ENCODE measurements at places on chromosomes 5 and 9.

GRCh38 chr5:38154615-38155204 lies 103.6 kb upstream of the EGFLAM start:
- DNase-seq = no peak

DNA sequence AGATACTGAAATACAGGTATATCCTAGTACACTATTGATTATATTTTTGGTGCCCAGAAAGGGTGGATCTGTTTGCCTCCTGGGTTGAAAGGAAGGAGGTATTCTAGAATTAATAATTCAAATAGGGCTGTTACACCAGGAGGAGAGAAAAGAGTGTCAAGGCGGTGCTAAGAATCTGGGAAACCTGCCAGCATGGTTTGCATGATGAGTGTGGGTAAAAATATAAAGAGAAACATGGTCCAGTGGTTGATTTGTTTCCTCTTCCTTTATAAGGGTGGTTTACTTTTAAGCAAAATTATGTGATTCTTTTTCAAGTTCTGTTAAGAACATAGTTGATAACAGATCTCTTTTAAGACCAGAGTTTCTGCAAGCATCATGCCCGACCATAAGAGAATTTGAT lies 69.4 kb upstream of the NFIB start:
- no peak for DNase-seq

GRCh38 chr9:108347463-108348188 lies 508.2 kb downstream of the ACTL7B start:
- DNase-seq = no peak

- DNase-seq = no peak
These were observed 55.3 kb upstream of the RNU6ATAC start for GRCh38 chr9:134219646-134220060.

GRCh38 chr5:158601118-158601517 lies 498.6 kb downstream of the EBF1 start:
- DNase-seq = no peak

GRCh38 chr9:126114409-126114760 lies 212.2 kb upstream of the MVB12B start:
- no peak for DNase-seq

DNA sequence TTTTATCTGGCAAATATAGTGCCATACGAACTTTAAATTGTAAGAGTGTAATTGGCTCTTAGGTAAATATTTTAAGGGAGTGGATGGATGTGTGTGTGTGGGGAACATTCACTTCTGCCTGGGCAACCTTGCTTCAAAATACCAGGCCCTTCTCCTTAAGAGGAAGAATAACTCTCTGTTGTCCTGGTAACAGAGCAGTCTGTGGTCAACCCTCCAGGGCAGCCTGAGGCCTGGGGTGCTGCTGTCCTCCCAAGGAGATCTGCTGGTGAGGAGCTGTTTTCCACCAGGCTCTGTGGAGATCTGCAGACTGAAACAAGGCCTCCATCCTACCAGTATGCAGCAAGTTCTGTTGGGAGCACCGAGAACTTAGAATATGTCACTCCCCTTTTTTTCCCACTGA lies 325.2 kb downstream of the PSAT1 start:
- DNase-seq = no peak

DNA sequence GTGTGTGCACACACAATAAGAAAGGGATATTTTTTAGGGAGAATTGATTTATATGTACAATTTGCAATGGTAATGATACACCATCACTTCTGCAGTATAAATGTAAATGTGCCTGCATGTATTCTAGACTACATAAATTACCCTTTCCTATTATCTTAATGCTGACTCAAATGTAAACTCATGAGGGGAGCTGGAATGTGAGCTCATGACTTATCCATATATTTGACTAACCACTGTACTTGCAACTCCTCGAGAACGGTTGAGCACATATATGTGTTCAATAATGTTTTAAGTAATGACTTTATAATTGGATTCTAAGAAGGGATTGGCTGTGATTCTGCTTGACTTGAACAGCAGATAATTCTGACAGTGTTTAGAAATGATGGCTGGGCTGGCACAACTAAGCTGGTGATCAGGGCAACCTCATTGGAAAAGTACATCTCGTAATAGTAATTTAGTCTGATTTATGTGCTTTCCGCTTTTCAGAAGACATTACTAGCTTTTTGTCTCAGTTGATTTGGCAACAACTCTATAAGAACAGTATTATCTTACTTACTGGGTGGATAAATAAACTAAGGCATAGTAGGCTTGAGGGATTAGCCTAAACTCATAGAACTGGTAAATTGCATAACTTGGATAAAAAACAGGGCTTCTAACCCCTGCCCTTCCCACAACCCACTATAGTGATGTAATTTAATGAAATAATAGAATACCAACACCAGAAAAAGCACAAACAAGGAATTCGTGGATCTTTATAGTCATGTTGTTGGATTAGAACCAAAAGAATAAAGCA lies 130.2 kb upstream of the SPEF2 start:
- no peak for DNase-seq

DNA sequence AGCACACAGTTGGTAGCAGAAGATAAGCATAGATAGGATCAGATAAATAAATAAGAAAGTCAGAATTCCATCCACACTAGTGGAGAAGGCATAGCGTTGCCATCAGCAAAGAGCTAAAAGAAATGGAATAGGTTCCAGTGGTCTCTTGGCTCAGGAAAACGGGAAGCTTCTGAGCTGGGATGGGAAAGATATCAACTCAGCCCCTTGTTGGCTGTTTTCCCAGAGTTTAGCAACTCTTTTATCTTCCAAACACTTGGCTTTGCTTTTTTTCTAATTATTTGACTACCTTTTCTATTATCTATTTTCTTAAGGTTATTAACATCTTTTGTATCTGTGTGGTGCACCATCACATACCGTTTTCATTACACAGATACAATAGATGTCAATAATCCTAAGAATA lies 445.7 kb upstream of the TRPC7 start:
- DNase-seq = no peak

GRCh38 chr5:94471521-94471920 lies 146.9 kb downstream of the KIAA0825 start:
- DNase-seq = no peak

GRCh38 chr5:152337484-152337883 lies 67.6 kb downstream of the NMUR2 start:
- no peak for DNase-seq

DNA sequence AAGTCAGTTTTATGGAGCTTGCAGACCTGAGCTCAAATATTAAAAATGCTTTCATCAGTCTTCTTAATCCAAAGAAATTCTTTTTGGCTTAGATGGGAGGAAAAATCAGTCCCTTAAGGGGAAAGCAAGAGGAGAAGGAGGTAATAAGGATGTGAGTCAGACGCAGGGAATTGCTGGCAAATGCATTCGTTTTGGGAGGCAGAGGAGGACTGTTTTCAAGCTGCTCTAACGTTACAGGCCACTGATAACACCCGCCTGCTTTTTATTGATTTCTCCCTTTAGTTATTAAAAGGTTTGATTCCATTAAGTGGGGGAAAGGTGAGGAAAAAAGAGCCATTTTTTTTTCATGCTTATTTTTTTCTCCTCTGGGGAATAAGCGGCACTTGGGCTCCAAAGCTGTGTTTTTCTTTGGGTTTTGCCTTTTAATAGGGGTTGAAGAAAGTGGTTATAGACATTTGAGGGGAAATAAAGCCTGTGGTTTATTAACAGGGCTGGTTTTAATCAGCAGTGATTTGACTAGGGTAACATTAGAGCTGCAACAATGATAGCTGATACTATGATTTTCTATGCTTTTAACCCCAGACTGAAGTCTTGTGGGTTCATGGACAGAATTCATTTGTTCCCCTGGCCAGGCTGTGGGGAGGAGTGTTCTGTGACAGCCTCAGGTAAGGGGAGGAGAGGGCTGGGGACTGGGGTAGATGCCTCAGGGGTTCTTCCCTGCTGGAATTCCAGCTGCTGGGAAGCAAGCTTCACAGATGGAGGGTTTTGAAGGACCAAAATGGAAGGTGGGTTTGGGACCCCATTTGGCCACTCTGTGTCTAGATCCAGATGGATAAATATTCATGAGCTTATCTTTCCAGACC lies 225.2 kb downstream of the GAS1 start:
- no peak for DNase-seq

DNA sequence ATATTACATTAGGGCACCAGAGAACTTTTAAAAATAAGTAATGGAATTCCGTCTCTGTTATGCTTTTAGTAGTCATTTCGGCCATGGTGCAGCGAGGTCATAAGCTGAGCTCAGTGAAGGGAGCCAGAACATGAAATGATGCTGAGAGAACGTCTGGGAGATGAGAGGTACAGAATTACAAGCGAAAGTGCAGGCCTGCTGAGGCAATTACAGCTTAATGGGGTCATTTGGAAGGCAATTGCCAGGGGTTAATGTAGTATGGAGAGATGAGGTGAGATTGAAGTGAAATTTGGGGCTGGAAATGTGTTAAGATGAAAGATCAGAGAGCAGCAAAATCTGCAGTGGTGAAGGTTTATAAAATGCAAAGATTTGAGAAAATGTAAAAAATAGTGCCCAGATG lies 96.5 kb downstream of the PBX3 start:
- no peak for DNase-seq

DNA sequence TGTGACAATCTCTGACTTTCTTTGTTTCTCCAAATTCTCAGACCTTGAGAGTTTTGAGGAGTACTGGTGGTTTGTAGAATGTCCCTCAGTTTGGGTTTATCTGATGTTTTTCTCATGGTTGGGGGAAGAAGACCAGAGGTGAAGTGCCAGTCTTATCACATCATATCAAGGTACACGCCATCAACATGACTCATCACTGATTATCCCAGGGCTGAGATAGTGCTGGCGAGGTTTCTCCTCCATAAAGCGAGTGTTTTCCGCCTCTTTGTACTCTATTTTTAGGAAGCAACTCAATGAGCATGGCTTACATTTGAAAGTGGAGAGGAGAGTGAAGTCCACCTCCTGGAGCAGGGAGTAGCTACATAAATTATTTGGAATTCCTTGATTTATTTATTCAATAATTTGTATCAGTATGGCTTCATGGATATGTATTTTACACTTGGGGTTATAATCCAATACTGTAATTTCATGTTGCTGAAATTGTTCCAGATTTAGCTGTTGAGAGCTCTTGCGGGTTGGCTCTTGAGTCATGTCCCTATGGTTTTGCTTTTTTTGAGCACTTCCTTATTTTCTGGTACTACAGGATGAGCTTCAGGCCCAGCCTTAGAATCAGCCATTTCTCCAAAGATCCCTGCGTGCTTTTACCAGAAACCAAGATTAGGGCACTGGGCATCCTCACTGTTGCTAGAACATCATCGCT lies 23.9 kb downstream of the DCANP1 start:
- no peak for DNase-seq

DNA sequence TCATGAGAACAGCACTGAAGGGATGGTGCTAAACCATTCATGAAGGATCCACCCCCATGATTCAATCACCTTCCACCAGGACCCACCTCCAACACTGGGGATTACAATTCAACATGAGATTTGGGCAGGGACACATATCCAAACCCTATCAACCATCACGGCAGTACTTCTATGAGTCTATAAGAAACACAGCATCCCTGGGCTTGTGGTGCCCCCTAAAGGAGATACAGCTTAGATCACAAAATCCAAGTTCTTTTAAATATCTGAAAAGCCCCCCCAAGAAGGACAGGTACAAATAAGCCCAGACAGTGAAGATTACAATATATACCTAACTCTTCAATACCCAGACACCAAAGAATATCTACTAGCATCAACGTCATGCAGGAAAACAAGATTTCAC lies 233.7 kb upstream of the ADRA1B start:
- no peak for DNase-seq

DNA sequence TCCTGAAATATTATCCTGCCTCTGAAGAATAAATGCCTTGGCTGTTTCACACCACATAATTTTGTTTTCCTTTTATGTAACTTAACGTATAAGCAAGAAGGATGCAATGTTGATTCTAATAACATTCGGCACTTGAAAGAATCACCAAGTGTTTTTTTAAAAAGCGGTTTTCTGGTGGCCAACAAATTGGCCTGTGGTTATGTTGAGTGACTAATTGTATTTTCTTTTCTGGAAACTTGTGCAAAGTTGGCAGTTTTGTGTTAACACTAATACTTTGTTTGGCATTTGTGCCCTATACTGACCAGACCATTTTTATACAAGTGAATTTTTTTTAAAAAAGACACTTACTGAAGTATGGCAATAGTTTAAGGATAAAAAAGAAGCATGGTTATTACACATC lies 452.7 kb downstream of the BNC2 start:
- no peak for DNase-seq

- no peak for DNase-seq
These were observed 682 bp downstream of the MAN1B1 start for GRCh38 chr9:137087409-137087925.

GRCh38 chr5:65483546-65484346 lies 2.0 kb upstream of the ADAMTS6 start:
- DNase-seq = no peak

DNA sequence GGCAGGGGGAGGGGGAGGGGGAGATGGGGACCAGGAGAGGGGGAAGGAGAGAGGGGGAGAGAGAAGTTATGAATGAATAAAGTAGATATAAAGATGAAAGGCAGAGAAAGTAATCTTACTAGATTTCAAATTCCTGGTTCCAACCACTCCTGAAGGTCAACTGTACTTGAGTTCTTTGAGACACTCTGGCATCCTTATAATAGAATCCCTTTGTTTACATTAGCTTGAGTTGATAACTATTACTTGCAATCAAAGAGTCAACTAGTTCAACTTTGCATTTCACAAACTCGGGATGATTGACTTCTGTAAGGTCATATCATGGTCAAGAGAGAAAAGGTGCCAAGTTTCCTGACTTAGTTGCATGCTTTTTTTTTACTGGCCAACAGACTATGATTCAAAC lies 42.2 kb downstream of the BAAT start:
- no peak for DNase-seq

GRCh38 chr9:112112941-112113681 lies 62.0 kb downstream of the SUSD1 start:
- DNase-seq = no peak

- DNase-seq = no peak
These were observed 390.0 kb upstream of the PCSK5 start for GRCh38 chr9:75500479-75500878.

- DNase-seq = peak; percentile 50
These were observed 62.0 kb downstream of the ANKH start for GRCh38 chr5:14809369-14810155.

DNA sequence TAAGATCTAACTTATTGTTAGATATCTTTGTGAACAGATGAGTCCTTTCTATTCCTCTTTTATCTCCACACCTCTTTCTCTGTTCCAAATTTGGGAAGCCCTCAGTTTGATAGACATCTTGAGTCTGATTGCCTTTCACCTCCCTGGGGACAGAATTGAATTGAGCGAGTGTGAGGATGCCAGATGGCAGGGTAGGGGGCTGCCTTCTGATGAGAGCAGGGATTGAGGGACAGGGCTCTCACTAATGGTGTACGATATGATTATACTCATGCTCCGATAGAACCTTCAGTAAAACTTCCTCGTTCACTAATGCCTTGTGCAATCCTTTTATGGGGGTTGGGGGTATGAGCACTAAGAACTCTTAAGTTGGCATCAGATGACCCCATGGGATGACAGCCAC lies 172.1 kb upstream of the DAP start:
- no peak for DNase-seq

DNA sequence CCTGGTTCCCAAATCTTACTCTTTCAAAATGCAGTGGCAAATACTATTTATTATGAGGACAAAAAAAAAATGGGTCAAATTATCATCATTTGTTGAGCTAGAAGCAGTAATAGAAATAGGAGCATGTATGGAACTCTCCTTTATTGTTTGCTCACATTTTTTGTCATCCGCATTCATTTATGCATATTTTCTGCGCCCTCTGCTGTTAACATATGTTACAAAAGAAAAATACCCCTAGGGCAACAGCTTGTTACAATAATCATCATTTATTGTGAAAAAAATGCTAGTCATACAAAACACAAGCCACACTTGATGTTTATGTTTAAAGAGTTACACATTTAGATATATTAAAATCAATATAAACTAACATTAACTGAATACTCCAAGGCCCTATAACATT lies 328.2 kb downstream of the TUSC1 start:
- no peak for DNase-seq

All from stimulated activated CD8-positive, alpha-beta memory T cell treated with anti-CD3 and anti-CD28 coated beads, Interleukin-7, amount 100 ng/mL, for 1 hour (primary cell).